ENCODE measurements at places on chromosomes 13 and 19. TPM values are rescaled to one million over a fixed set of nuclear protein-coding genes. Genes with fewer than 3 reads are reported as not detected.

Gene ZNF628
- polyA plus RNA-seq = 7.7 TPM

Gene SIGLEC14
- polyA plus RNA-seq = 0.75 TPM

Gene KIR2DL4
- 0.07 TPM for polyA plus RNA-seq

Gene MRPL34
- polyA plus RNA-seq = 321 TPM

Gene KLK8
- 0.07 TPM for polyA plus RNA-seq

Gene IRF2BP1
- polyA plus RNA-seq = 17.5 TPM

Gene IRGC
- not detected for polyA plus RNA-seq

DNA sequence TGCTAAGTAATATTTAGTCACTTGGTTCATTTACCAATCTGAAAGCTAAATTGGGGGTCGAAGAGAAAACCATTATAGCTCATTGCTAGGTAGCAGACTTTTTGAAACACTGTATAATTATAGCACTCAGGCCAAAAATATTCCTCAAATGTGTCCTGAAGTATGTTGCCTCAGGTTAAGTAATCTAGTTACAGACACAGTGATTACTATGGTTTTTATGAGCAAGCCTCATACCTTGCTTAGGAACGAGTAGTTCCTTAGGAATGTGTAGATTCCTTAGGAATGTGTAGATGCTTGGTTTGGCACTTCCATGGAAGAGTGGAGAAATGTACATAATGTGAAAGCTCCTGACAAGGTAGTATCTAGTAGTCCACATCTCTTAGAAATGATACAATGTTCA is 387.5 kb downstream of the LMO7 start:
- no peak for DNase-seq

DNA sequence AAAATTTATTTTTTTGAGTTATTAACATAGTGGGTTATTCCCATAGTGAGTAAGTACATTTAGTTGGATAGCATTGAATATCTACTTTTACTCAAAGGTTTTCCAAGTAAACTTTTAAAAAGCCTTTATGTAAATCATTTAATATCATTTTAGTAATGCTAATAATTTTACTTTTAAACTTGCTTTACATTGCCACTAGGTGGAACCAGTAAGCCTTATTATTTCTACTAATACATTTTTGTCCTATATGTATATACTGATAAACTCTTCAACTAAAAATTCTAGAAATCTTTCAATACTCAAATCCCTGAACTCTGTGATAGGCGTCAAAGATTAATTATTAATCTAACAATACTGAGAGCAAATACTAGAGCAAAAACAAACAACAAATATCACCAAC is 1709.2 kb upstream of the PCDH20 start:
- no peak for DNase-seq

DNA sequence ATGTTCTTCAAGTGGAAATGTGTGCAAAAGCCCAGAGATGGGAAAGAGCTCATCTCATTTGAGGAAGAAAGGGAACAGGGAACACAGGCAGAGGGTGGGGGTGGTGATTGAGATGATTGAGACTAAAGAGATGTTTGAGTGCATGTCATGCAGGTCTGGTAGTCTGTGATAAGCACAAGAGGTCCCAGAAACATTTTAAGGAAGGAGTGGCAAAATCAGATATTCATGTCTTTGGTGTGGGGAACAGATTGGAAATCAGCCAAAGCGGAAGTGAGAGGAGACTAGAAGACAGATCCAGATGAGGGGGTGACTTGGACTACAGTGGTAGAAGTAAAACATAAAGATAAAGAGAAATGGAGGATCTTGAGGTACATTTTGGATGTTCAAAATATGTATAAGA is 39.4 kb upstream of the DACH1 start:
- DNase-seq = no peak

DNA sequence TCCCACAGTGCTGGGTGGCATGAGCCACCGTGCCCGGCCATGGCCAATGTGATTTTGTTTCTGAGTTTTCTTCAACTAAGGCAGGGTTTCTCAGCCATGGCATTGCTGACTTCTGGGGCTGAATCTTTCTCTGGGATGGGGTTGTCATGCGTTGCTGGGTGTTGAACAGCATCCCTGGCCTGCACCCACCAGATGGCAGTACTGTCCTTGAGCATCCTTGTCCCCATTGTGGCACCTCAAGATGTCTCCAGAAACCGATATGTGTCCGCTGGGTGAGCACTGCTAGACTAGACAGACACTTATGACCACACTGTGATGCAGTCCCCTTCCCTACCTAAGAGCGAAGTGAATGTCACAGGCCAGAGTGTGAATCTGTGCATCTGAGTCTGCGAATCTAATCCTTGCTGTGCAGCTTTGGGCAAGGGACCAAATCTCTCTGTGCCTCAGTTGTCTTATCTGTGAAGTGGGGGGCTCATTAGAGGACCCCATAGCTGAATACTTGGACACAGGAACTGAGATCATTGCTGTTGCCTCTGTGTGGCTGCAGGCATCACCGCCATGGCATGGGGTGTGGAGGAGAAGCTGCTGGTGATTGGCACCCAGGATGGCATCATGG is 50.3 kb upstream of the SIN3B start:
- peak; percentile 43 for DNase-seq

GRCh38 chr19:45778010-45778661 is 4.2 kb downstream of the DMPK start:
- no peak for DNase-seq

GRCh38 chr19:47377208-47377701 is 28.1 kb downstream of the DHX34 start:
- peak; percentile 79 for DNase-seq

GRCh38 chr19:54010474-54010873 is 19.0 kb downstream of the CACNG6 start:
- no peak for DNase-seq

DNA sequence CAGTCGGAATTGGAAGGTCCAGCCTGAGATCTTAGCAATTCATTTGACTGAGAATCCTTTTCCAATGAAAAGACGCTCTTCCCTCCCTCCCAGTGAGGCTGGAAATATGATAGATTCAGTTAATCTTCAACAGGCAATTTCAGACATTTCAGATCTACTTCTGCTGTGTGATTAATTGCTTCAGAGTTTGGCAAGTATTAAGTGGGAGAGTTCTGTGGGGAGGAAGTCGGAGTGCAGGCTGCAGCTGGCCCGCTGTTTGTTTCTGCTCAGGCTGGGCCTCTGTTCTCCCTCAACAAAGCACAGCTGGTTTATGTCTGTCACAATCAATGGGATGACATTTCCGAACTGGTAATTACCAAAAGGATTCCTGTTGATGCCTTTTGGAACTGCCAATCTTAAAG is 178.2 kb downstream of the NDFIP2 start:
- peak; percentile 72 for DNase-seq

DNA sequence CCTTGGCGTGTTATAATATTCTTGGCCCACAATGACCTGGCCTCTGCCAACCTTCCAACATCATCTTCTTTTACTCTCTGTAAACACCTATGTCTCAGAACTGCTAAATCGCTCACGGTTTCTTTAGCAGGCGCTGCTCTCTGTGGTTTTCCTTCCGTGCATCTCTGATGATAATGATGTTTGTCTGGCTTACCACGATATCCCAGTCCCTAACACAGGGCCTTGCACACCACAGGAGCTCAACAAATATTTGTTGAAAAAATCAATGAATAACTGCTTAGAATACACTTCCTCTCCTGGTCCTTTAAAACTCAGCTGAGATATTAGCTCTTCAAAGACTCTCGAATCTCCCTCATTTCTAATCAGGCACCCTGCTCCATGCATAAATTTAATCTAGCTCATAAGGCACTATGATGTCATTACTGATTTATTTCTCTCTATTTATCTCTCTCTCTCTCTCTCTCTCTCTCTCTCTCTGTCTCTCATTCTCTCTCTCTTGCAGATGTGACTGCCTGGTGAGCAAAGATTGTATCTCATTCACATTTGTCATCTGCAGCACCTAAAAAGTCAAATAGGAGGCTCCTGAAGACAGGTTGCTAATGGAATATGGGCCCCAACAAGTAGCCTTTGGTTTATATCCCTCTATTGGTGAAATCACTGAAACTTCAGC is 206.4 kb downstream of the NHLRC3 start:
- no peak for DNase-seq

DNA sequence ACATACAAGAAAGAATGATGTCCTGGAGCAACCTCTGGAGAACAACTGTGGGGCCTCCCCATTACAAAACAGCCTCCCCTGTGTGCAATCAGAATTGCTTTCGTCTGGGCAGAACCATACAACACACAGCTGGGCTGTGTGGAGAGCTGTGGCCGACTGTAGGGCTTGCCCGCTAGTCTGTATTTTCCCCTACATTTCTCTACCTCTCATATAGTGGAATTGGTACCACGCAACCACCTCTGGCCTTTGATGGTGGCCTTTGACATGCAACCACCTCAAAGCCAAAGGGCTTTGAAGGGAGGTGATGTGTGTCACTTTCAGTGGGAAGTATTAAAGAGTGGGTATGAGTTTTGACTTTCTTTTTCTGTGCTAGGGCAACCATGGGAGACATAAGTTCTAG is 34.0 kb downstream of the GARRE1 start:
- DNase-seq = no peak

Data from right cardiac atrium (tissue), 5 donors.